H4 (cell line): ENCODE measurements at places on chromosomes 6 and 20. TPM values are rescaled to one million over a fixed set of nuclear protein-coding genes. Genes with fewer than 3 reads are reported as not detected.

DNA sequence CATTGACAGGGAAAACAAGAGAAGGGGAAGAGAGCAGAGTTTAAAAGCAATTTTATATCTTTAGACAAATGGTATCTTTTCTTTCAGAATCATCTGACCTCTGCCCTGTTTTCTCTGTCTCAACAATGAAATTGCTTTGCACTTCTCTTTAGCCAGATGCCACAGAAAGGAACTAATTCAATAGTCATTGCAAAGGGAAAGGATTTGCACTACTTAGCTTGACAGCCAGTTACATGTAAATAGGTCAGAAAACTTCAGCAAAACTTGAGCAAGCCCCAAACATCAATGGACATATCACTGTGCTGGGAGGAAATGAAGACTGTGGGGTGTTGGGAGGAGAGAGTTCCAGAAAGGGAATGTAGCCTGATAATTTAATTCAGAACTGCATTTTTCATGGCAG, 181.3 kb upstream of the FAM83B start:
- DNase-seq = no peak

- DNase-seq = peak; percentile 21
Measured at GRCh38 chr6:157023958-157024357, 246.8 kb downstream of the ARID1B start.

KCNK16 gene
- total RNA-seq = not detected in 2 replicates

DNA sequence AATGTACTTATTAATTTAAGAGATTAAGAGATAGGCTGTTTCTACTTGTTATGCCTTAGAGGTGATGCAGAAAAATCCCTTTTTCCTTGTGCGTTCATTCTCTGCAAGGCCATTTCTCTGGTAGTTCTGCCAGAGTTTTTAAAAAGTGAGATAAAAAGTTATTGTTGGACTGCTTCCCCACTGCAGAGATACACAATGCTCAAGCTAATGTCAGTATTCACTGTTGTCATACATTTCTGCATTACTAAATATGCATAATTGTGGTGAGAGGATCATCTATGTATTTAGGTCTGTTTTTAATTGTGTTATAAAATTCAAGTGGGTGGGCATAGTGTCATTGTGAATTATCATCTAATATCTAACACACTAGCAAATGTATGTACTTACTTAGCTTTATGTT, 600.4 kb downstream of the HTR1B start:
- DNase-seq = no peak

DNA sequence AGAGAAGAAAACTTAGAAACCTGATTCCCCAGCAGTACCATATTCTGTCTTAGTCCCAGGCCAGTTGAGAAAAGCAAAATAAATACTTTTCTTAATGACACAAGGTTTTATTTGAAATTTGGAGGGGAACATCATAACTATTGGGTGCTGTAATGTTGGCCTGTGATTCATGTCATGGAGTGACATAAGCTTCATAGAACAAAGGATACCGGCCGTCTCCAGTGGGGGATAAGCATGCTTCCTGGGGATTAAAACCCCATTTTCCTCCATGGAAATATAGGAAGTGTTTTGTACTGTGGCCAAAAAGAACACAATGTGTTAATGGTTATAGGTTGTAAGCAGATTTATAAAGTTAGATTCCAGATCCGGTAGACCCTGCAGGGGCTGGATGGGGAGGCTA, 18.0 kb downstream of the MTHFD1L start:
- no peak for DNase-seq

DNA sequence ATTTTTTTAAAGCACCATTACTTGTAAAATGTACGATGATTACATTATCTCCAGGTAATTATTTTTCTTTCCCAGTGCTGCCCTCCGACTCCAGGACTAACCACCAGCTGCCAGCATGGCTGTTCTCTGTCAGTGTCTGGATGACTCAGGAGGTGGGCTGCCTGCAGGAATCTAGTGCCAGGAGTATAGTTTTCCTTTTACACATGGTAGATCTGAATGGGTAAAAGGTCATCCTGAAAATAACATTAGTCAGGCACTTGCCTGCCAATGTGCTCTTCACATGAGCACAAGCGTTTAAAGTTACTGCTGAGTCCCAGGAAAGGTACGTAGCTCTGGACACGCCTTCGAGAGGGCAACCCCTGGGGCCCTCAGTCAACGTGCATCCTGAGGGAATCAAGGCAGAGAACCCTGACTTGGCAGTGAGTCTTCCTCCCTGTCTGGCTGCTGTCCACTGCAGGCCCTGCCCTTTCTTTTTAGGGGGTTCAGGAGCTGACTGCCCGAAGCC, 2.4 kb downstream of the DYNLT1 start:
- peak; percentile 70 for DNase-seq

GRCh38 chr6:48084201-48084600, 26.8 kb downstream of the PTCHD4 start:
- DNase-seq = no peak

CDH22 gene
- total RNA-seq = not detected in 2 replicates

GRCh38 chr6:27250277-27251111, 3.0 kb downstream of the PRSS16 start:
- no peak for DNase-seq

GRCh38 chr6:142225115-142225514, 76.7 kb upstream of the ADGRG6 start:
- no peak for DNase-seq

GRCh38 chr6:162733489-162733888, 5.7 kb downstream of the PACRG start:
- no peak for DNase-seq

DNA sequence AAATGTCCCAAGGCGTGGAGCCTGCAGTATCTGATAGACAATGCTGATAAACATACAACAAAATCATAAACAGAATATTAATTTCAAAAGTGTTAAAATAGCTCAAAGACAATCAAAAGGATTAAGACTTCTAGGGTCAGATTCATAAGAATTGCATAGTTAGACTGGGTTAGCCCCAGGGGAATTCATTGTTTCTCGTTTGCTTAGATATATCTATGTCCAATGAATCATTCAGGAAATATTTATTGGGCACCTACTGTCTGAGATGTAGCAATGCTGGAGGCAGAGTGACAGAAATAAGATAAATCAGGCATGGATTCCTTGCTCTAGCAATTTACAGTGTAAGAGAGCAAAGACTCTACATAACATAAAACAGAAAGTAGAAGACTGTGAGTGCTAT, 124.4 kb upstream of the PRL start:
- DNase-seq = no peak

- no peak for DNase-seq
Measured at GRCh38 chr6:16371401-16371800, 133.0 kb downstream of the GMPR start.

- no peak for DNase-seq
Measured at GRCh38 chr20:18672834-18673233, 85.0 kb downstream of the DTD1 start.

DNA sequence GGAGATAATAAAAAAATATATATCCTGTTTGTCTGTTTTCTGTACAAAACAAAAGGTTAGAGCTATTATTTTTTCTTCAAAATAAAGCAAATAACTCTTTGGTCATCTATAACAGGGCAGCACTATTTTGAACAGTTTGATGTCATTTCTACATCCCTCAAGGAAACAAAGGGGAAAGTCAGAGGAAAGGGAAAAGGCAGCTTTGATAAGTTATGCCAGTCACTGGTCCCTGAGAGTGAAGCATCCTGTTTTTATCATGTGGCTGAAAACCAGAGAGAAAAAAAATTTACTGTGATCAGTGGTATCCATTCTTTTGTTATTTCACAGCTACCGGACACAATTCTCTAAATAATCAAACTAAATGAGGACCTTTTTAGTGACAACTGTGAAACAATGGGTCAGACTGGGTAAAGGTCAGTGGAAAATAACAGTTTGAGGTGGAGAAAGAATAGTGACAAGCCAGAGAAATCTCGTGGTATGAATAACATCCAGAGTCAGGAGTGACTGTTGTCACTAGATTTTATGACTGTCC, 356.0 kb downstream of the HDGFL1 start:
- no peak for DNase-seq

GRCh38 chr6:27478141-27478705, 5.3 kb upstream of the ZNF184 start:
- no peak for DNase-seq

ANKRD6 gene
- 3.2 and 3.4 TPM in 2 replicates for total RNA-seq

DNA sequence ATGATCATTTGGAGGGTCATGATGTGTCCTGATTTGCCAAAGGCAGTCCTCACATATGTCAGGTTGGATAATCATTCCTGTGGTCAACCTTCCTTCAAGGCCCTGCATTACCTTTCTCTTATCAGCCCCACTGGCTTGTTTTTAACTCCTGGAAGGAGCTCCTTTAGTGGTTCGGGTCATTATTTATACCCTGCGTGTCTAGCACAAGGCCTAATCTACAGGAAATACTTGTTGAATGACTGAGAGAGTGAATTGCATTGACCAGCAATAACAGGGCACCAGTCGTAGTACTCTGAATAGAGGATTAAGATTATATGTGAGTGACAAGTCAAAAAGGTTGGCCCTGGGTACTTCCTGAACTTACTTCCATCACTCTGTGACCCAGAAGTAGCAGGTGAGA, 4.5 kb downstream of the HIVEP2 start:
- no peak for DNase-seq

DNA sequence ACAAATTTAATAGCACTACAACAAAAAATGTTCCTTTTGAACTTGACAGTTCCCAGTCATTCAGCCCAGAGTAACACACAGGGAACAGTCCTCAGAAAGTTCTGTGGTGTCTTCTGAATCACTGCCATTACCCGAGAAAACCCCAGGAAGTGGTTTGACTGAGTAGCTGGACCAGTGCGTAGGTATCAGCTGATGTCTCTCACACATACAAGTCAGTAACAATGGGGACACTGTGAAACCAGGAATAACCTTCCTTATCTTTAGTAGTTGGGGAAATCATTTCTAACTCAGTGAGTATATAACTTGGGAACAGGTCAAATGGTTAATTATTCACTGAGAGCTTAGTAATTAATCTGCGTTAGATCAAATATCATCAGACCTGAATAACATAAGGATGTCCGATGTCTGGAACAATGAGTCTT, 73.1 kb downstream of the HIVEP2 start:
- peak; percentile 82 for DNase-seq

GRCh38 chr6:69816569-69816968, 19.8 kb upstream of the LMBRD1 start:
- no peak for DNase-seq

- DNase-seq = no peak
Measured at GRCh38 chr6:5132731-5133130, 47.6 kb downstream of the PPP1R3G start.

DNA sequence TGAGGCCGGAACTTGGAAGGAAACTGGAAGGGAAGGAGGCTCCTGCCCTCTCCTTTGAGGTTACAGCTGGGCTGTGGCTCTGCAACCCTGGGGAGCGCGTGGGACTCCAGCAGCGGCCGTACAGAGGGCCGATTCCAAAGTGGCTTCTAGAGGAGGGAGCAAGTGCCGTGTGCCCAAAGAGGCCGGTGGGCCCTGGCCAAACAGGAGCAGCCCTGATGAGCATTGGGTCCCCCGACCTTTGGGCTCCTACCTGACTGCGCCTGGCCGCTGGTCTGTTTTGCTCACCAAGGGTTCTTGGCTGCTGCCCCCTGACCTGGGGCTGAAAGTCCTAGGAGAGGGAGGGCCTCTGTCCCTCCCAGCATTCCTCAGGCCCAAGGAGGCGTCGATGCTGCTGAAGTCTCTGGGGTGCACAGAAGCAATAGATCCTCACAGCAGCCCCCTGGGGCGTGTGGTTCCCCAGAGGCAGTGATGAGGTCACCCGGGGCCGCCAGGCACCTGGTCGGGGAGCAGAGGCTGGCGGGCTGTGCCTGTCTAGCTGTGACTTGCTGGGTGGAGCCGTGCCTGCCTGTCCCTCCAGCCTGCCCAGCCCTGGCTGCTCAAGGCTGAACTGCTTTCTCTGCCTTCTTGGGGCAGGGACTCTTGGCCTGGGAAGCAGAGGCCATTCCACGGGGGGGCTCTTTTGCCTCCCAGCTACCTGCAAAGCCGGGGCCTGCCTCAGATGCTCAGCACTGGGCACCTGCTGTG, 9.8 kb downstream of the RBM38 start:
- DNase-seq = no peak

BPIFA1 gene
- total RNA-seq = not detected in 2 replicates

RAB23 gene
- 19.9 and 30.9 TPM in 2 replicates for total RNA-seq

DNA sequence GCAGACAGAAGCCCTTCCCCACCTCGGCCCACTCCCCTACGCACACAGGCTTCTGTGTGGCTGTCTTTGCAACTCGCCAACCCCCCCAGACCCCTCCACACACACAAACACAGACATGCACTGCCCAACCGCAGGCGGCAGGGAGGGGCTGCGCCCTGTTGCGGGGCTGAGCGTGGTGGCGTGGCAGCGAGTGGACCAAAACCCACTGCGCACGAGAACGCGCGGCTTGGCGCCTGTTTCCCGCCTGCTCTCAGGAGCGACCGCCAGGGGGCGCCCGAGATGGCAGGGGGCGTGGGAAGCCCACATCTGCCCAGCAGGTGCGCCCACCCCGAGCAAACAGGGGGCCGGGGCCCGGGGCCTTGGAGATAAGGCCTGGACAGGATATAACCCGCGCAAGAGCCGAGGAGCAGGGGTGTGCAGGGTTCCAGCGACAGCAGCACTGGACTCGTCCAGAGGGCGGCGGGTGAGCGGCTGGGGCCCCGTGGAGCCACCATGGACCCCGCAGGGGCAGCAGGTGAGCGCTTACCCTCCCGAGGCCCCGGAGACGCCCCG, at the start of gene RBPJL:
RBPJL (plus strand) TSS at position 410 of the 552 bp plus-strand sequence; CDS start at position 493, 83 bp downstream.
- DNase-seq = no peak

DNA sequence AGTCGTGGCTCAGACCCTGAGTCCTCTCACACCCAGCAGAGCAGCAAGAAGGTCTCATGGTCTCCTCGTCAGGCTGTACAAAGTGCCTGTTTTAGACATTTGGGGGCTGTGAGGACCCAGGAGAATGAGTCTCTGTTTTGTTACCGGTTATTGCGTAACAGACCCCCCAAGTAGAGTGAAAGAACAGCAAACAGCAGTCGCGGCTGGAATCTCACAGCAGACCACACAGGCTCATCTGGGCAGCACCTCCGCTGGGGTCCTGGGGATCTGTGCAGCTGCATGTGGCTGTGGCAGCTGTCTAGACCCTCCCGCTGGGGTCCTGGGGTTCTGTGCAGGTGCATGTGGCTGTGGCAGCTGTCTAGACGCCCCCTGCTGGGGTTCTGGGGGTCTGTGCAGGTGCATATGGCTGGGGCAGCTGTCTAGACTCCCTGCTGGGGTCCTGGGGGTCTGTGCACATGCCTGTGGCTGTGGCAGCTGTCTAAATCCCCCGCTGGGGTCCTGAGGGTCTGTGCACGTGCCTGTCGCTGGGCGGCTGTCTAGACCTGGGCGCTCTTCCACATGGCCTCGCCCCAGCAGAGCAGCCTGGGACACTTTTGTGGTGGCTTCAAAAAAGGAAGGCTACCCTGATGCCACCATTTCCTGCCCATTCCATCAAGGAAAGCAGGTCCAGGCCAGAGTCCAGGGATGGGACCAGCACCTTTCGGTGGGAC, 24.7 kb downstream of the ENTPD6 start:
- no peak for DNase-seq

DNA sequence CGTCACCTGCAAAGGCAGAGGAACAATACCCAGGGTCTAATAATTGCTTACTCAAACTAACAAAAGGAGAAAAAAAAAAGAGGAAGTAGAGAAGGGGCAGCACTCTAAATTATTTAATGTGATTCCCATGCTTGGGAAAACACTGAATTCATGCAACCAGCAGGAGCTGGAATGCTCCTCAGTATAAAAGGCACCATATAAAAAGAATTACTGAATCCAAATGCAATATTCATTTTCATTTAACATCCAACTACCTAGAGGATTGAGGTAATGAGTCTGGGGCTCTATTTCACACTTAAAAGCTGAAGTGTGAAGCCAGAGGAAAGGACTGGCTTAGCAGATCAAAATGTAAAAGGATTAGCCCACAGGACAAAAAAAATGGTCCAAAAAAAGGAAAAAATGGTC, 8.7 kb downstream of the B4GALT5 start:
- no peak for DNase-seq
